ENCODE measurements at places on chromosomes 7 and 10.

GRCh38 chr10:1274701-1275544 is 218.7 kb downstream of the WDR37 start:
- no peak for DNase-seq

DNA sequence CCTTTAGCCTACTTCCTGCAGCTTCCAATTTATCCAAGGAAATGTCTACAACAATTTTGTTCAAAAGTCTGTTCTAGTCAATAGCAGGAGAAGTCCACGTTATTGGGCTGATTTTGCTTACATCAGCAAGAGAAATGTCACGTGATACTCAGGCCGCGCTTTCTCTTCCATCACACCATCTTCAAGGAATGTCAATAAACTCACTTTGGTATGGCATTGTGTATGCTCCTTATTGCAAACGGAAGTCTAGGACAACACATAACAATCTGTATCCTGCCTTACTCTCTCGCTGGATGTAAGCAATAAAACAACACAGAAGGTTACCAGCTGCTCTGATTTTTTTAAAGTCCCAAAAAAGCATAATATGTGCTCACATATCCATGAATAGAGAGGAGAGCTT is 17.1 kb upstream of the STK17A start:
- DNase-seq: no peak

- DNase-seq: no peak
Observed at GRCh38 chr10:36515319-36515718, 610.1 kb upstream of the ANKRD30A start.

DNA sequence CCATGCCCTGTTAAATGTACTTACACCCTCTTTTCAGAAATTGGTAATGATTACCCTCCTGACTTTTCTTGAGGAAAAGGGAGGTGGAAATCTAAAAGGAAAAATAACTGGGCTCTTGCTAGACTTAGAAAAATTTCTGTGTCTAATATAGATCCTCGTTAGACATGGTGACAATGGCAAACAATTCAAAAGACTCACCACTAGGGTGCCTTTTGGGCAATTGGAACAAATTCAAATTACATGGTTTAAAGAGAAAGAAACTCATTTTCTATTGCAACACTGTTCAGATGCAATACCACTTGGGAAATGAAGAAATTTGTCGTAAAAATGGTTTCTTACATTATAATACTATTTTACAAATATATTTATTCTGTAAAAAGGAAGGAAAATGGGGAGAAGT is 950.1 kb downstream of the GRM8 start:
- no peak for DNase-seq

GRCh38 chr10:62805231-62806099 is 945 bp downstream of the ADO start:
- no peak for DNase-seq

GRCh38 chr7:16836481-16836880 is 31.7 kb upstream of the AGR2 start:
- no peak for DNase-seq

DNA sequence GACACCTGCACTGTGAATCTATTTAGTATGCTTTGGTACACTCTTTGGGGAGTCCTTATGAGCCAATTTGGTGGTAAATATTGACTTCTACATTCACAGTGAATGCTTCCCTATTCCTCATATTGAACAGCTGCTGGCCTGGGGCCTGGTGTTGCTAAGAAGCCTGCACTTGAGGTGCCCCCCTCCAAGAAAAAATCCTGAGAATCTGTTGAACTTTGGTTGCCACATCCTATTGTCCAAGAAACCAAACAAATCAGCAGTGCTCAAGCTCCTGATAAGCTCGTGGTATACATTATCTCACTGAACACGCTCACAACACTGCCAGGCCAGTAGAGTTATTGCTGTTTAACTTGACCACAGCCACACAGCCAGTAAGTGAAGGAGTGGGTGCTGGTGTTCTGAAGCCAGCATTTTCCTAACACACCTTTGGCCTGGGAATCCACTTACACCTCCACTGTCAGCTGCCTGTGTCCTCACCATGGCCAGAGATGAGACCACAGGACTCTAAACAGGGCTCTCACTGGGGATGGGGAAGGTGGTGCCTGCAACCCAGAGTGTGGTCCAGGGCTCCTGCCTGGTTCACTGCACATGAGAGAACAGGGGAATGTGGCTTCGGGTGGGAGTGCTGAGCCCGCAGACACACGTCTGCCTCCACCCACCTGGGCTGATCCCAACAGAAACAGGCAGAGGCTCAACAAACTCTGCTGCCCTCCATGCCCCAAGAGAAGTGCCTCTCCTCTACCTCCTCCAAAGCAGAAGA is 6.7 kb downstream of the DDC start:
- no peak for DNase-seq

DNA sequence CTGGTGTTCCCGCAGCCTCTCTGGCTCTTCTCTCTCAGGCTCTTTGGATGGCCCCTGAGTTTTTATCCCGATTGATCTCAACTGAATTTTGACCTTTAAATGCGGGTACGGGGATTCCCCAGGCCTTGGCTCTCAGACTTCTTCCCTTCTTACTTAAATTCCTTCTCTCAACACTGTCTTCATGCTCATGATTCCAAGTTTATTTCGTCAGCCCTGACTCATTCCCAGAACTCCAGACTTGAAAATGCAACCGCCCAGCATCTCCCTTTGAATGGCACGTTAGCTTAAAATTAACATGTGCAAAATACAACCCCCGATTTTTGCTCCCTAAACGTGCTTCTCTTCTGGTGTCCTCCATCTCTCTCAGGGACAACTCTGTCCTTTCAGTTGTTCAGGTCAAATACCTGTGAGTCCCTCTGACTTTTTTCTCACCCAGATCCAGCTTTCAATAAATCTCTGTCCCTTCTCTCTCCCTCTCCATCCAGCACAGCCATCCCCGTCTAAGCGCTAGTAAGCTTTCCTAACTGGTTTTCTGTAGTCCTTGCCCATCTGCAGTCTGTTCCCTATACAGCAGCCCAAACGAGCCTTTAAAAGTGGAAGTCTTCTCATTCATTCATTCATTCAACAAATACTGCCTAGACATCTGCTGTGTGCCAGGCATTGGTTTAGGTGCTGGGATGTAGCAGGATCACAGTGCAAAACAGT is 7.1 kb downstream of the HECW1 start:
- DNase-seq: no peak

DNA sequence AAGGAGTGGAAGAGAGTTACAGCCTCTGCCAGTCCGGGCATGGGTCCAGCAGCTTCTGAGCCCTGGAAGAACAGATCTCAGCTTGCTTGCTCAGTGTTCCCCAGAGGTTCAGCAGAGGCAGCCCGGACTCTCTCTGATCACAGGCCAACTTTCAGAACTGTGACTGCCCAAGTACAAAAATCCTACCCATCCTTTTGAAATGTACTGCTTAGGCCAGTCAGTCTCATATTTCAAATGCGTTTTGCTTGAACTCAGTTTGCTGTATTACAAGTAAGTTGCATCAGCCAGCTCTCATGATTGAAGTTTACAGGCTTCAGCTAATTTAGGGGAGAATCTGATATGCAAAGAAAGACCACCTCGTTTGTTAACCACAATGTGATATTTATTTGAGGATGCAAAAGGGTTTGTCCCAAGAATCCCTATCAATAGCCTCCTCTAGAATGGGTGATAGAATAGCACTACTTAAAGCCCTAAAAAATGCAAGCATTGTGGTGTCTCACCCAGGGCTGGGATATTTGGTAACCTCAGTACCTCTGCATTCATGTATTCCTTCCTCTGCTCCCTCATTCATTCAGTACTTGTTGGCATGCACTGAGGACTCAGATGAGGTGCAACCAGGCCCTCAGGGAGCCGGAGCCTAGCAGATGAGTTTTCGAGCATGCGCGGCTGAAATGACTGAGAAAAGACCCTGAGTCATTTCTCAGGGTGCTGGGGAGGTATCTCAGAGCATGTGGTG is 7.0 kb downstream of the AIMP2 start:
- no peak for DNase-seq

DNA sequence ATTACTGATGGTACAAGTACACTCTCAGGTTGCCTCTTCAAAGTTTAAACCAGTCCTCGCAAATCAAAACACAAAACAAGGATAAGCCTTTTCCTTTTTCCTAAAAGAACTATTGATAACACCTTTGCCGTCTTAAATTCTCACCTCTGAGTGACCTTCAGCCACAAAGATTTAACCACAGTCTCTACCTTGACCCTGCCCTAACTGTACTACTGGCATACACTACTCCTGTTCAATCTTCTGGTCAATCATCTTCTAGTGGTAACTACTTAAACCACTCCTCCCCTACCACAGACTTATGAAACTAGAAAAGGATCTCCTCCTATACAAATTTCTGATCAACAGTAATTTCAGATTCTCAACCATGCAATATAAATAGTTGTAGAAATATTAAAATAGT is 15.1 kb downstream of the UPF2 start:
- no peak for DNase-seq

GRCh38 chr10:69878951-69879350 is 77.2 kb downstream of the COL13A1 start:
- no peak for DNase-seq

GRCh38 chr10:125684581-125684980 is 1.6 kb upstream of the TEX36 start:
- no peak for DNase-seq

DNA sequence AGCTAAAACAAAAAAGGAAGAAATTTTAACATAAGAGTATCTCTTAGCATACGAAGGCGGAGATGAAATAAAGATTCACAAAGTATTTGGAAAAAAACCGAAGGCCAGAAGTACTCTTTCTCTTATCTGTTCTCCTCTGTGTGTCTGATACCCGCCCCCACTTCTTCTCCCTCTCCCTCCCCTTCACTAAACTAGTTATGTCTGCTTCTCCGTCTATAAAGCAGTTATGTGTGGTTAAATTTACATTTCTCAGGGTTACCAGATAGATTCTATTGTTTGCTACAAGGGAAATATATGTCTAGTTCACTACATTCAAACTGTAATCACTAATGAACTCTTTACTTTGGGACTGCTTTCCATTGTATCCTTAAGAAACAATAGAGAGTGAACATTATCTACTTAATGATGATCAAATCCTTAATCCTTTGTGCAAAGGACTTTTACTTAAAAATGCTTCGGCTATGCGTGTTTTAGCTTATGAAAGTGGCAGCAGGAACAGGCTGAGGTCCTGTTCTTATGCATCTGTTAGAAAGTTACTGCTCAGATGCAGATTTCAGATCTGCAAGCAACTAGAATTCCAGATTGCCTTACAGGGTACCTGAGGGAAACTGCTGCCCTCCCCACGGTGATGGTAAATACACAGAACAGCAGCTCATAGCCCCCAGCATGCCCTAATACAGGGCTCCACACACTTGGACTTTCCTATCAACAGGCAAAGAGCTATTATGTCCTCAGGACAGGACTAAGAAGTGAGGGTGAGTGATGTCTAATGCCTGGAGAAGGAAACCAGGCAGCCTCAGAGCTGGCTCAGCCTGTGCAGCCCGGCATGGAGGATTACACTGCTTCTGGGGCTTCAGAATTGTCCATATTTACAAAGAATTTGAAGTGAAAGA is 273.3 kb downstream of the FZD1 start:
- no peak for DNase-seq

All from CD4-positive, alpha-beta T cell treated with Interferon gamma for 1 hour (primary cell).